ENCODE measurements at places on chromosomes 16 and 17. TPM values are rescaled to one million over a fixed set of nuclear protein-coding genes. Genes with fewer than 3 reads are reported as not detected.

DNA sequence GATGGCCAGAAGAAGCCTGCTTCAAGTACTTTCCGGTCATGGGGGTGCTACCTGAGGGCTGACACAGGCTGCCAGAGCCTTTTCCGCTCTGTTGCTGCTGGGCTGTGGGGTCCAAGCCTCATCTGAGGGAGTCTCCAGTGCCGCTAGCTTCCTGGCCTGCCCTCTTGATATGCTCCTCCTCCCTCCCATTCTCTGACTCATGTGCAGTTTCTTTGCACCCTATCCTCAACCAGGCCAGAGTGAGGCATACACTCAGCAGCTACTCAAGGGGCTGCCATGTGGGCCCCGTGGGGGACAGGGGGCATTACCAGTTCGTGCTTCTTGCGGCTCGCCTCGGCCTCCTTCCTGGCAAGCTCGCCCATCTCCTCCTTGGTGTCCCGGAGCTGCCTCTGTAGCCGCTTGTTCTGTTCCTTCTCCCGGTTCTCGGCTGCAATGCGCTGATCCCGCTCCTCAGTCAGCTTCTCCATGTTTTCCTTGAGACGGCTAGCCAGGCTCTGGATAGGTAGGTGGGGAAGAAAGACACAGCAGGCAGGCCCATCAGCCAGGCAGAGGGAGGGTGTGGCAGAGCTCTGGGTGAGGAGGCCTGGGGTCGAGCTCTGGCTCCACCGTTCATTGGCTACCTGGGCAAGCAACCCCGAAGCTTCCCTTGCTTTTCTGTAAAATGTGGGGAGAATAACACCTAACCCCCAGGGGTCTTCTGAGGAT is 43.8 kb downstream of the PIPOX start:
- H3K4me1 ChIP-seq = no peaks in the 10 kb centered on the region
- no peak overlapping the region for H3K27ac ChIP-seq
- H3K27me3 ChIP-seq = no peaks in the 10 kb centered on the region
- DNase-seq = no peak

DNA sequence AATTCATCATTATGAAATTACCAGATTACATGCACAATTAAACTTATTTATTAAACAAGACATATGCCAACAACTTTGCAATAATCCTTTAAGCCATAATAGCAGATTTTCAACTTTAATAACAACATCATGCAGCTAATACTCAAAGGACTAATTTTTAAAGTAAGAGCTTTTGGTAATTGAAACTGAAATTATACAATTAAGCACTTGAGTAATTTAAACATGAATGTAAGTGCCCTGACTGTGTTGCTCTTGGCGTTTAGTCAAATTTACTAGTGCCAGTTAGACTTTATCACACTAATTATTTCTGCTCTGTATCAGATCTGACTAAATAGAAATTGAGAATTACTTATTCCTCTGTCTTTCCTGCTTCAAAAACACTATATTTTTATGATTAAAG is 46.8 kb upstream of the PSMD7 start:
- no peaks in the 10 kb centered on the region for H3K4me1 ChIP-seq
- no peak for DNase-seq
- no peaks in the 10 kb centered on the region for H3K27me3 ChIP-seq

DNA sequence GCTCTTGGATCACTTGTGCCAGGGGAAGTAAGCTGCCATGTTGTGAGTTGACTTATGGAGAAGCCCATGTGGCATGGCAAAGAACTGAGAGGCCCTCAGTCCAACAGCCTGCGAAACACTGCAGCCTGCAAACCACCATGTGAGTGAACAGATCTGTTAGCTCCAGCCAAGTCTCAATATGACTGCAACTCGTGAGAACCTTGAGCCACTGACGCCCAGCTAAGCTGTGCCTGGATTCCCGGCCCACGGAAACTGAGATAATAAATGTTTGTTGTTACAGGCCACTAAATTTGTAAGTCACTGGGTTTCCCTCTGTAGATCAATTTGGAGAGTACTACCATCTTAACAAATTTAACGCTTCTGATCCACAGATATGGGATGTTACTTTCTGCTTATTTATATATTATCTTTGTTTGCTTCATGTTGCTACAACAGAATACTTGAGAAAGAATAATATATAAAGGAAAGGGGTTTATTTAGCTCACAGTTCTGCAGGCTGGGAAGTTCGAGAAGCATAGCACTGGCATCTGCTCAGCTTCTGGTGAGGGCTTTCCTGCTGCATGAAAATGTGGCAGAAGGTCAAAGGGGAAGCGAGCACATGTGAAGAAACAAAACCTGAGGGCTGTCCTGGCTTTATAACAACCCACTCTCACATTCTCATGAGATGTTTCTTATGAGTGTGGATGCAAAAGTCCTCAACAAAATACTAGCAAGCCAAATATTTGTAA is 29.4 kb upstream of the ATP2A3 start:
- no peak overlapping the region for H3K4me3 ChIP-seq

DNA sequence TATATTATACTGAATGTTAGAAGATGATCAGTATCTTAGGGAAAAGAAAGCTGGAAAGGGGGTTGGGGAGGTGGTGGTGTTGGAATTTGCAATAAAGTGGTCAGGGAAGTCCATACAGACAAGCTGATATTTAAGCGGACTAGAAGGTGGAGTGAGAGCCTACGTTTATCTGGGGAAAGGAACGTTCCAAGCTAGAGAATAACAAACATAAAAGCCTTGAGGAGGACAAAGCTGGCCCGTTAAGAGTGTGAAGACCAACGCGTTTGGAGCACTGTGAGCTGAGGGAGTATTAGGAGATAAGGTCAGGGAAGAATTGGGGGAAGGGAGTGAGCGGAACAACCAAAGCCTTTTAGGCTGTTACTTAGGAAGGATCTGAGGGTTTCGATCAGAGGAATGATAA is 1.4 kb downstream of the DDX42 start:
- peaks cover 25% of the 10 kb centered on the region for H3K4me1 ChIP-seq
- peak overlapping the region; percentile 89 for H3K4me3 ChIP-seq
- H3K27ac ChIP-seq = no peak overlapping the region
- peaks cover 11% of the 10 kb centered on the region for H3K36me3 ChIP-seq
- no peak for DNase-seq
- H3K27me3 ChIP-seq = no peaks in the 10 kb centered on the region

DNA sequence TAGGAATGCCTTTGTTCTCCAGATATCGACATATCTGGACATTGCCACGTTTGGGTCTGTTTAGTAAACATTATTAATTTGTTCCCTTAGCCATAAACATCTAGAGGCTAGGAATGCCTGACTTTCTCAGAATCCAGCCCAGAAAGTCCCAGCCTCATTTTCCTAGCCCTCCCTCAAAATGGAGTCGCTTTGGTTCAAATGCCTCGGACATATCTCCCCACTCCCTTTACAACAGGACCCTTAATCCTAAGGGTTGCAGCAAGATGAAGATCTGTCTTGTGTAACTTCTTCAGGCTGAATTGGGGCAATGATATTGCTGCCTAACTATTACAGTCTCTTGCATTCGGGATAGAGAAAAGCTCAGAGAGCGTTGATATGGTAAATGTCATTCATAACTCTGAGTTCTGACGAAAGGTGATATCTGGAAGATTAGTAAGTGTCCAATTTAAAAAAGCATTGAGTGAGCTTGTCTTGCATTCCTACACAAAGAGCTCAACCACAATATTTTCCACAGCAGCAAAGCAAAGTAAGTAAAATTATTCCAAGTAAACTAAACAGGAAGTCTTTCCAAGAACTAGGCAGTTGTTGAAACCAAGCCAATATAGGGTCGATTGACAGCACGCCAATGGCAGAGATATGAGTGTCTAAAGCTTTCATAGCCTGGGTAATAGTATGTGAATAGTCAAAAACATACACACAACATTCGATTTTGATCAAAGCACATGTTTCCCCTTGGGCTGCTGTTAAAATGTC is 46.0 kb upstream of the ARL4D start:
- H3K36me3 ChIP-seq = no peaks in the 10 kb centered on the region
- no peaks in the 10 kb centered on the region for H3K27me3 ChIP-seq
- no peak overlapping the region for H3K27ac ChIP-seq
- no peak for DNase-seq
- no peak overlapping the region for H3K4me3 ChIP-seq
- peaks cover 5% of the 10 kb centered on the region for H3K4me1 ChIP-seq

GRCh38 chr17:7352503-7352889 is 534 bp downstream of the KCTD11 start:
- peak overlapping the region; percentile 98 for H3K4me3 ChIP-seq
- H3K27ac ChIP-seq = peak overlapping the region; percentile 100
- no peaks in the 10 kb centered on the region for H3K36me3 ChIP-seq
- peaks cover 36% of the 10 kb centered on the region for H3K4me1 ChIP-seq
- H3K27me3 ChIP-seq = no peaks in the 10 kb centered on the region

DNA sequence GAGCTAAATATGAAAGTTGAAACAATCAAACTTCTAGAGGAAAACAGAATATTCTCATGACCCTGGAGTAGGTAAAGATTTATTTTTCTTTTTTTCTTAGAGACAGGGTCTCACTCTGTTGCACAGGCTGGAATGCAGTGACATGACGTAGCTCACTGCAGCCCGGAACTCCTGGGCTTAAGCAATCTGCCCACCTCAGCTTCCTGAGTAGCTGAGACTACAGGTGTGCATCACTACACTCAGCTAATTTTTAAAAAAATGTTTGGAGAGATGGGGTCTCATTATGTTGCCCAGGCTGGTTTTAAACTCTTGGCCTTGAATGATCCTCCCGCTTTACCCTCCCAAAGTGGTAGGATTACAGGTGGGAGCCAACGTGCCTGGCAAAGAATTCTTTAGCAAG is 15.5 kb downstream of the IKZF3 start:
- DNase-seq = no peak
- peaks cover 3% of the 10 kb centered on the region for H3K27me3 ChIP-seq
- H3K4me1 ChIP-seq = no peaks in the 10 kb centered on the region
- no peak overlapping the region for H3K4me3 ChIP-seq
- H3K36me3 ChIP-seq = no peaks in the 10 kb centered on the region
- no peak overlapping the region for H3K27ac ChIP-seq

- peaks cover 8% of the 10 kb centered on the region for H3K4me1 ChIP-seq
- no peaks in the 10 kb centered on the region for H3K36me3 ChIP-seq
- DNase-seq = no peak
- H3K27me3 ChIP-seq = no peaks in the 10 kb centered on the region
Observed at GRCh38 chr16:81624760-81625543, 154.1 kb upstream of the PLCG2 start.

DNA sequence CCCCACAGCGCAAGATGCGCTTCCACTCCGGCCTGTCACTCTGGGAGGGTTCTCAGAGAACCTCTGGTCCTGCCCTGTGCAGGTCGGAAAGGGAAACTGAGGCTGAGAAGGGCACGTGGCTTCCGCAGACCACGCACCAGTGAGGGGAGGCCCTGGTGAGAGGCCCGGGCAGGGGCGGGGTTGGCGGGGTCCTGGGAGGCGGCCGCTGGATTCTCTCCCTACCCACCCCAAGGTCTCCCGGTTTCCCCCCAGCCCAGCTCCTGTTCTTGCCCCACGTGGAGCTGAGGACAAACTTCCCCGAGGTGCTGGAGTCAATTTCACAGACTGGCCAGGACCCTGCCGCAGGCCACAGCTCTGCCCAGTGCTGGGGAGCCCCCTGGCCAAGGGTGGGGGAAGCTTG is 11.5 kb downstream of the CCL17 start:
- no peak overlapping the region for H3K4me3 ChIP-seq
- H3K27me3 ChIP-seq = no peaks in the 10 kb centered on the region
- no peaks in the 10 kb centered on the region for H3K36me3 ChIP-seq
- DNase-seq = no peak
- H3K4me1 ChIP-seq = peaks cover 26% of the 10 kb centered on the region

GRCh38 chr17:47879776-47880454 is 16.1 kb upstream of the SP2 start:
- peaks cover 5% of the 10 kb centered on the region for H3K4me1 ChIP-seq
- no peaks in the 10 kb centered on the region for H3K27me3 ChIP-seq
- H3K27ac ChIP-seq = no peak overlapping the region

- no peaks in the 10 kb centered on the region for H3K4me1 ChIP-seq
- DNase-seq = no peak
- no peaks in the 10 kb centered on the region for H3K27me3 ChIP-seq
- H3K36me3 ChIP-seq = no peaks in the 10 kb centered on the region
Observed at GRCh38 chr17:43846963-43847371, at the start of gene CD300LG. Gene CD300LG, plus strand, starts transcription at chr17:43847176. Its CDS starts 41 bp downstream, at chr17:43847217.

GRCh38 chr16:85123891-85124635 is 11.8 kb upstream of the CIBAR2 start:
- H3K36me3 ChIP-seq = no peaks in the 10 kb centered on the region
- H3K4me3 ChIP-seq = no peak overlapping the region
- peak; percentile 96 for DNase-seq

- peaks cover 8% of the 10 kb centered on the region for H3K4me1 ChIP-seq
- peak overlapping the region; percentile 48 for H3K27ac ChIP-seq
- no peaks in the 10 kb centered on the region for H3K36me3 ChIP-seq
- no peaks in the 10 kb centered on the region for H3K27me3 ChIP-seq
Observed at GRCh38 chr16:88331989-88332920, 50.5 kb upstream of the ZNF469 start.

Gene HBA1
- 585 TPM for total RNA-seq

Gene TMEM219
- 49.2 TPM for total RNA-seq

Gene COASY
- total RNA-seq = 10.9 TPM

Gene NEUROD2
- total RNA-seq = not detected

Gene PMFBP1
- total RNA-seq = not detected
